ENCODE measurements at places on chromosomes 7 and 10.

GRCh38 chr7:157544980-157545680, 208.3 kb downstream of the DNAJB6 start:
- DNase-seq = peak; percentile 2

GRCh38 chr10:33236916-33237315, 97.6 kb downstream of the NRP1 start:
- DNase-seq = no peak

DNA sequence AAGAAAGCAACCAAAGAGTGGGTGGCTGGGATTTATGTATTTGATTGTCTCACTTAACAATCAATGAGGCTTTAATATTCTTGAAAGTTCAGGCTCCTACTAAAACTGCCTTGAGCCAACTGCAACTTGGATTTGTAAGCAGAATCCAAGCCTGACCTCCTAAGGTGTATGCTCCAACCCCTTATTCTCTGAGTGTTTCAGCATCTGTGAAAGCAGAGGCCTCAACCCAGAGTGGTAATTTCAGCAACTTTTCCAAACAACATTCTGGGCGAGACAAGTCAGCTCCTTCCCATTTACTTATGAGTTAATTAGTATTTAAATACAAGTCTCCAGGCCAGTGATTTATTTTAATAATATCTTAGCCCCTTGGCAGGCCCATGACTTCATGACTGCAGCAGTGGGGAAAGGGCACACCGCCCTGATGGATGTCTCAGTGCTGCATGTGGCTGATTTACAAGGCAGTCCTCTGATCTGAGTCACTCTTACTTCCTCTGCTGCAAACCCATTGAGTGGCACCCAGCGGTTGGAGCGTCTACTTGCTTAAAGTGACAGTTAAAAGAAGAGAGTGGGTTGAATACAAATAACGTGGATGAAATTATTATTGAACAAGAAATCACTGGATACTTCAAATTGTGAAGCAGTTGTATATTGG, 209.1 kb downstream of the TRIL start:
- DNase-seq = no peak

DNA sequence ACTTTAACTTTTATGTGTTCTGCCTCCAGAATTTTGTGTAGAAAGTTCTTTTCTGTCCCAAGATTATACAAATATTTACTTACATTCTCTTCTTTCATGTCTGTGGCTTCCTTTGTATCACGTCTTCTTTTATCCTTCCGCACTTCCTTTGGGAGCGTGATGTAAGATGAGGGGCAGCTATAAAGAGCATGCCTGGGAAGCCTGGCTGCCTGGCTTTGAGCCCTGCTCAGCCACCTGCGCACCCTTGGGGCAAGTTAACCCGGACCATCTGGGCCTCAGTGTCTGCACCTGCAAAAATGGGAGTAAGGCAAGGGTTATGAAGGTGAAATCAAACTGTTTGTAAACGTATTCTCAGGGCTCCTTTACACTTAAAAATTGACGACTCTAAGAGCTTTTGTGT, 25.2 kb downstream of the PALD1 start:
- DNase-seq = no peak

- peak; percentile 34 for DNase-seq
These were observed 563.6 kb upstream of the SEMA3D start for GRCh38 chr7:85750454-85750949.

DNA sequence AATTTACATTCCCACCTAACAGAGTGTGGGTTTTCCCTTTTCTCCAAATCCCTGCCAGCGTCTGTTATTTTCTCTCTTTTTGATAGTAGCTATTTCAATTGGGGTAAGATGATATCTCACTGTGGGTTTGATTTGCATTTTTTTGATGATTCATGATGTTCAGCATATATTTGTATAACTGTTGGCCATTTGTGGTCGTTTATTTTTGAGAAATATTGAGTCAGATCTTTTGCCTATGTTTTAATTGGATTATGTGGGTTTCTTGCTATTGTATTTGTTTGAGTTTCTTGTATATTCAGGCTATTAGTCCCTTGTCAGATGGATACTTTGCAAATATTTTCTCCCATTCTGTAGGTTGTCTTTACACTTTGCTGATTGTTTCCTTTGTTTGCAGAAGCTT, 193.8 kb downstream of the ABCA13 start:
- no peak for DNase-seq

DNA sequence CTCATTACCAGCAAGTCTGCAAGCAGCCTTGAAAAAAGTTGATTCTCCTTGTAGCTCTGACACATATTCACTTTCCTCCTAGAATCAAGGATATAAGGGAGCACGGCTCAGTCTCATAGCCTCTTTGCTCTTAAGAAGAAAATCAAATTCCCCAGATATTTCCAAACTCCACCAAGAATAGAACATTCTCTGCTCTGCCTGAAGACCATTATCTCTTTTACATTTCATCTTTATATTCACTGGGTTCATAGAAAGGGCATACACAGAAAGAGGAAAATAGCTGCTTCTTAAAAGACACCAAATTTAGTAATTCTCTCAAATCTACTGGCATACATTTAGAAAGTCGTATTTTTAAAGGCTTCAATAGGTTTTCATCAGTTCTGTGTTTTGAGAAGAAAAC, 92.0 kb downstream of the HPSE2 start:
- no peak for DNase-seq

- DNase-seq = peak; percentile 78
These were observed 18.3 kb downstream of the CALHM2 start for GRCh38 chr10:103433858-103434257.

DNA sequence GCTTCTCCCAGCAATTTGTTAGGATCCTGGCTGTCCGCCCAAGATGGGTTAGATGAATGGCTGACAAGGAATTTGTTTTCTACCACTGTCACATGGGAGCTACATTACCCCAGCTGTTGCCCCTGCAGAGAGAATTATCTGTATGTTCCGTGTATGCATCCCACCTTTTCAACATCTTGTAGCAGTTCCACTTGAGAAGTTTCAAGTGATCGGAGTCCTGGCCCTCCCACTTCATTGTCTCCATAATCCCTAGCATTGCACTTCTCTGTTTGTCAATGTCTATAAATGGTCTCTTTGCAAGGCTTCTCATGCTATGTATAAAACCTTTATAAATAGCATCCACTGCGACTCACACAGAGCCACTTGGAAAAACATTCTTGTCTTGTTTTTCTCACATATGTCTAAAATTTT, 972.5 kb downstream of the CNTNAP2 start:
- no peak for DNase-seq

DNA sequence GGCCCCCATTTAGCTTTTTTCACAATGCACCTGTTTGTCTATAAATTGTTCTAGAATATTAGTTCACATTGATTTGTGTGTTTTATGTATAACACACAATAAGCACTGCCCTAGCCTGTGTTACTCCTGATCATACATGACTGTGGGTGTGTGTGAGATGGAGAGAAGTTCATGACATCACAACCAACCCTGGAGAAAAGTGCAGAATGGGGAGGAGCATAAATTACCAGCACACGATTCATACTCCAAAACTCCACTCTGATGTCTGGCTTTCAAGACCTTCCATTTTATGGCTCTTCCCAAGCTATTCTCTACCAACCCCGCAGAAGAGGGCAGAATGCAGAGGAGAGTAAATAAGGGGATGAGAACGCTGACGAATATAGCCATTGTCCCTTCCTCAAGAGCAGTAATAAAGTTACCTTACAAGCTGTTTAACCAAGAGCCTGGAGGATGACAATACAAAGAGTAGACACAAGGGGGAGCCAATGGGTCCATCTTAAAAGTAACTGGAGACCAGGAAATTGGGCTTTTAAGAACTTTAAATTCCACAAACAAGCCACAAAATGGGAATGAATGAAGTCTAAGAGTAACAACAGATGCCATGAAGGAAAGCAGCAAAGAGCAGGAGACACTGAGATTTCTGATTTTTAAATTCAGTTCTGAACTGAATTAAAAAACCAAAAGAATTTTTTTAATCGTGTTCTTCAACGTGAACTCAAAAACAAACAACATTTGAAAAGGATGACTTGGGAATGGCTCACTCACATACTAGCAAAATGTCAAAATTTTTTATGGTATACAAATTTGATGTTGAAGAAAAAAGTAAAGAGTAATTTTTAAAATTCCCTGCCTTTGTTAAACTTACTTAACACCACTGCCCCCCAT, 159.6 kb downstream of the PARD3 start:
- no peak for DNase-seq

DNA sequence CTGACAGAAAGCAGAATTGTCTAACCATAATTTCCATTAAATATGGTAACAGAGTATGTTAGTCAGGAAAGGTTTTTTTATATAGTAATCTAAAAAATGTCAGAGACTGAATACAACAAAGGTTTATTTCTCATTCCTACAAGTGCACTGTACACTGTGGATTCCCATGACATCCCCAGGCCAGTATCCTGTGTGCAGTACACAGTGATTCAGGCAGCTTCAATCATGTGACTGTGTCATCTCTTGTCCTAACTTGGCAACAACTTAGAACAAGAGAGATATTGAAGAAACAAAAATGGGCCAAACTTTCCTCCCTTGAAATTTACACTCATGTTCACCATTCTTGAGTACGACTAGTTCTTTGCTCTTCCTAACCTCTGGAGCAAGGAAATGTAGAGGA, 189.8 kb upstream of the SEMA3A start:
- no peak for DNase-seq

DNA sequence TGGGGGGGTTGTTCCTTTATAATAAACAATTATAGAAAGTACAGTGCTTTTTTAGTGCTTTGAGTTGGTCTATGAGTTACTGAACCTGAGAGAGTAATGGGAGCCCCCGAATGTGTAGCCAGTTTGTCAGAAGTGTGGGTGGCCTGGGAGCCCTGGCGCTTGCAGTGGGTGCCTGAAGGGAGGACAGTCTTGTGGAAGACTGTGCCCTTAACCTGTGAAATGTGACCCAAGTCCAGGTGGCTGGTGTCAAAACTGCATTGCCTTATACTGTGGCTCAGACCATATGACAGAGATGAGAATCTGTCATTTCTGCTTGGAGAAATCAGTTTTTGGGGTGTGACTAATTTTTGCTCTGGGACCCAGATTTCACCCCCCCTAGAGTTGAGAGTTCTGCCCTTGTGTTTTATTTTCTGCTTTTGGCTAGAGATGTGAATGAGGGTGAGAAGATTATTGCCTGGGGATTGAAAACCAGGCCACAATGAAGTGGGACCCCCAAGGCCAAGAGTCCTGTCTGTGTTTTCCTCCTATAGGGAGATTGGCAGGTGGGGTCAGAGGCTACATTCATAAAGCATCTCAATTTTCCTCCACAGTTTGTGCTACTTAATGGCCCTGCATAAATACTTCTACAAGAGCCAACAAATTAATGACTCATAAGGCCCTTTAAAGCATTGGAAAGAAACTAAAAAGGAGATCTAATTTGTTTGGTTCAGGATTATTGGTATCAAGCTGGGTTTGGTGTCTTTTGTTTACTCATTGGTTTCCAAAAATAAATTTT, 24.1 kb upstream of the CARD11 start:
- DNase-seq = no peak

- DNase-seq = no peak
These were observed 197.8 kb upstream of the TCF7L2 start for GRCh38 chr10:112752288-112752687.

Data from upper lobe of left lung (tissue), 6 donors.